ENCODE measurements at places on chromosomes 1 and 21.

GRCh38 chr1:193256019-193256418, 69.6 kb upstream of the B3GALT2 start:
- no peak for DNase-seq

- peak; percentile 21 for DNase-seq
Measured at GRCh38 chr1:66445492-66446181, 88.3 kb upstream of the SGIP1 start.

DNA sequence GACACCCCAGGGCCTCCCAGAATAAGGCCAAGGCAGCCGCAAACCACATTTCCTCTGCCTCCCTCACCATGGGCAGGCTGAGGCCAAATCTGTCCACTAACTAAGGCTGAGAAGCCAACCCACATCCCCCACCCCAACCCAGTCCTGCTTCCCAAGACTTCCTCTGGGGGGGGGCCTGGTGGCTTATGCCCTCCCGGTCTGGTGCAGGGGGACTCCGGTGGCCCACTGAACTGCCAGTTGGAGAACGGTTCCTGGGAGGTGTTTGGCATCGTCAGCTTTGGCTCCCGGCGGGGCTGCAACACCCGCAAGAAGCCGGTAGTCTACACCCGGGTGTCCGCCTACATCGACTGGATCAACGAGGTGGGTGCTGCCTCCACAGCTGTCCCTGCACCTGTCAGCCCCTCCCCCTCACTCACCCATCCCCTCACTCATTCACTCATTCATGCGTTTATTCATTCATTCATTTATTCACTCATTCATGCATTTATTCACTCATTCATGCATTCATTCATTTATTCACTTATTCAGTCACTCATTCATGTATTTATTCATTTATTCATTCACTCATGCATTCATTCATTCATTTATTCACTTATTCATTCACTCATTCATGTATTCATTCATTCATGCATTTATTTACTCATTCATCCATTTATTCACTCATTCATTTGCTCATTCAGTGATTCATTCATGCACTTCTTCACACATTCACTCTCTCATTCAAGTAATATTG, 7.3 kb downstream of the CTRC start:
- no peak for DNase-seq

DNA sequence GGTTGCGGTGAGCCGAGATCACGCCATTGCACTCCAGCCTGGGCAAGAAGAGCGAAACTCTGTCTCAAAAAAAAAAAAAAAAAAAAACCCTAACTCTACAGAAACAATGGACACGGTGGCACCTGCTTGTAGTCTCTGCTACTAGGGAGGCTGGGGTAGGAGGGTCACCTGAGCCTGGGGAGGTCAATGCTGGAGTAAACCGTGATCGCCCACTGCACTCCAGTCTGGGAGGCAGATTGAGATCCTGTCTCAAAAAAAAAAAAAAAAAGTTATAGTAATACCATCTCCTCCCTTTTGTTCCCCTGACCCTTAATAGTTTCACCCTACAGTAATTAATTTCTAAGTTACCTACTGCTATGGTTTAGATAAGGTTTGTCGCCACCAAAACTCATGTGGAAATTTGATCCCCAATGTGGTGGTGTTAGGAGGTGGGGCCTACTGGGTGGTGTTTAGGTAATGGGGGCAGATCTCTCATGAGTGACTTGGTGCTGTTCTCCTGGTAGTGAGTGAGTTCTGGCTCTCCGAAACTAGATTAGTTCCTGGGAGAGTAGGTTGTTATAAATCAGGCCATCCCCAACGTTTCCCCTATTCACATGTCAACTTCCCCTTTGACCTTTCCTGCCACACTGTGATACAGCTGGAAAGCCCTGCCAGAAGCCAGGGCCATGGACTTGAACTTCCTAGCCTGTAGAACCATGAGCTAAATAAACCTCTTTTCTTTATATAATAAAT, 9.8 kb downstream of the FBXO42 start:
- DNase-seq = no peak

DNA sequence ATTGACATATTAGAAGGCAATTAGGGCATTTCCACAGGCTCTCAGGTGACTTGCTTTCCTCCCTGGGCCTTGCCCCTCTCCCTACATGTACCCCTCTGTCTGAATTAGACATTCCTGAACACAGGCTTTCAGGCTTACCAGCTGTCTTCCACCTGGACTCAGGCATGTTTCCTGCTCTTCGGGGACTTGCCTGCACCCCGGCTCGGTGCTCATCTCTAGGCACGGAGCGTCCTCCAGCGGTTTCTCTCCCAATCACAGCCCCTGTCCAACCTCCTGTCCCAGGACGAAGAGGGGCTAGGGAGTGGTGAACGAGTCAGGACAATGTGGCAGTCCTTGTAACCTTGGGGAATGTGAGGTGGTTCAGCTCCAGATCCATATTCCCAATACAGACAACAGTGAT, 4.2 kb downstream of the PROK1 start:
- no peak for DNase-seq

GRCh38 chr21:20253261-20253660, 744.9 kb upstream of the NCAM2 start:
- no peak for DNase-seq

DNA sequence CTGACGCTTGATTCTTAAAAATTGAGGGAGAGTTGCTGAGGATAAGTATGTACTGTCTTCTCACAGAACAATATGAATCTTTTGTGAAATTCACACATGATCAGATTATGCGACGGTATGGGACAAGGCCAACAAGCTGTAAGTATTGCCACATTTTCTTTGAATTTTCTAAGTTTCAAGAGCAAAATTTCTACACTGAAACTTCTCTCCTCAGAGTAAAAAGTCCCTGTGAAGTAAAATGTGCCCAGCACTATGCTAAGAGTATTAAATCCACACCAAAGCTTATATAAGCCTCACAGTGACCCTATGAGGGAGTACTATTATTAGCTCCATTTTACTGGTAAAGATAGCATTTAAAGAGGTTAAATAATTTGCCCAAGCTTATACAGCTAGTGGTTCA, 12.2 kb downstream of the AKIRIN1 start:
- DNase-seq = no peak

DNA sequence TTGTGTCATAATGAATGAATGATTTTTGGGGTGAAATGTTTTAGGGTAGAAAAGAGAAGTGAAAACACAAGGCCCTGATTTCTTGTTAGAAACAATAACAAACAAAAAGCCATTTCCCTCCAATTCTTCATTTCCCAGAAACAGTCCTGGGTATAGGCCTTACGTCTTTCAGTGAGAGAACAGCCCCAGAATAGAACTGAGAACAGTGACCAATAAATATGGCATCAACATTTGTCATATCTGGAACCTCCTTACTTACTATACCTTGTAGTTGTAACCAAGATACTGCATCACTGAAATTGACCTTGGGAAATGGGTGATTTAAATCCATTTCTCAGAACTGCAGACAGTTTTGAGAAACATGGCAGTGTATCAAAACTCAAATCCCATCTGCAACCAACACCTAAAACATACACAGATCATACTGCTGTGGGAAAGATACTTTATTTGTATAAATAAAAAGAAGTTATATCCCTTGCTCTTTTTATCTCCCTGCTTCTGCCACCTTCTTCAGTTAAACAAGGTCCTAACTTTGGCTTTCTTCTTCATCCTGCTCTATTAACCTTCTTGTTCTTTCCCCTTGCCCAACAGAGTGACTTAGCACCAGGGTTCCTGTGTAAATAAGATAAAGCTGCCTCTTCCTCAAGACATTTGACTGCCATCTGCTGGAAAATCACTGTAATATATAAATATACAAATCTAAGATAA, 19.5 kb downstream of the XKR8 start:
- DNase-seq = peak; percentile 34

GRCh38 chr1:8510041-8510823, 192.3 kb downstream of the SLC45A1 start:
- peak; percentile 42 for DNase-seq

DNA sequence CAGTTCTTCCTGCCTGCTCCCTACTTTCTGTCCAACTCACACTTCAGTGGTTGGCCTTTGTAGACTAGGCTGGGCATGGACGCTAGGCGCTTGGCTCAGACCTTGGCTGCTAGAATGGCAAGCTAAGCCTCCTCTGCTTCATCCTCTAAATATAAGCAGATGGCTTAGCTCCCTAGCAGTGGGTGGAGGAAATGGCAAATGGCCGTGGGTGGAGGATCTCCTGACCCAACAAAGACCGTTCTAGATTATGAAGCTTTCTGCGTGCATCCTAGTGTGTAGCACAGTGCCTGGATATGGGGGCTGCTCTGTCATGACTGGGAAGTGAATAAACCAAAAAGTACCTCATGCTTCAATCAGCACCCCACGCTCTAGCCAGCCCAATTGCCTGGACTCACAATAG, 10.4 kb upstream of the ETV3L start:
- DNase-seq = no peak

GRCh38 chr21:42690586-42690985, 37.2 kb downstream of the PDE9A start:
- DNase-seq = no peak

- no peak for DNase-seq
Measured at GRCh38 chr1:43247256-43247921, 22.4 kb upstream of the TMEM125 start.

DNA sequence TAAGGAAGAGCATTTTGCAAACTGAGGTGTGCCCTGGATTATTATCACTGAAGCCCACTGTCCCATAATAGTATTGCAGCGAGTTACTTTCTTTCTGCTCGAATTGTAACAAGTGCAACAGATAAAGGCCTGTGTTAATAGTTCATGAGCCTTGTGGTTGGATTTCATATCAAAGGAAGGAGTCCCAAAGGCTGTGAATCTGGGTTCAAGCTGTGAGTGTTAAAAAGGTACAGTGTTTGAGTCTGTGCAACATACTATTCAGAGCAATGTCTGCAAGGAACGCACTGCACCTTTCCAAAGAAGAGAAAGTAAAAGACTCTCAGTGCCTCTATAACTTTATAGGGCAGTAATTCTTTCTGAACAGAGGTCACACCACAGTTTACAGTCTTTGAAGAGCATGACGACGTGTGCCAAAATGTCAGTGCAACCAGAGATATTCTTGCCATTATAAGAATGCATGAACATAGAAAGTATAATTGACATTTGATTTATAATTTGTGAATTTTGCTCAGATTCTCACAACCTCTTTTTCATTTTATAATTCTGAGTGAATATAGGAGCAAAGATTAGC, 79.1 kb downstream of the CDC7 start:
- no peak for DNase-seq

- no peak for DNase-seq
Measured at GRCh38 chr1:92989253-92989652, 28.0 kb upstream of the DIPK1A start.

DNA sequence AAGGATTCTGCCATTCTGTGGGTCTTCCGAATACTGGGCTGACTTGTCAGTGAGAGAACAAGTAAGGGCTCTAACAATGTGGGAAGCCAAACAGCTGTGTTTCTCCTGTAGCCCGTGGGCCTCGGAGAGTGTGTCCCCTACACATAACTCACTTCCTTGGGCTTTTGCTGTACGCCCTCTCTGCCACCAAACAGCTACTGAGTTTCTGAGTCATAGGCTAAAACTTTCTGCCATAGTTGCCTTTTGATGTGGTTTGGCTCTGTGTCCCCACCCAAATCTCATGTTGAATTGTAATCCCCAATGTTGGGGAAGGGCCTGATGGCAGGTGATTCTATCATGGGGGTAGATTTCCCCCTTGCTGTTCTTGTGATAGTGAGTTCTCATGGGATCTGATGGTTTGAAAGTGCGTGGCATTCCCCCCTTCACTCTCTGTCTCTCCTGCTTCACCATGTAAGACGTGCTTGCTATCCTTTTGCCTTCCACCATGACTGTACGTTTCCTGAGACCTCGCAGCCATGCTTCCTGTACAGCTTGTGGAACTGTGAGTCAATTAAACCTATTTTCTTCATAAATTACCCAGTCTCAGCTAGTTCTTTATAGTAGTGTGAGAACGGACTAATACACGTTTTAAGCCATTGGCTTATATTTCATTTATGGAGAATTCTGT, 194.8 kb upstream of the HMCN1 start:
- DNase-seq = no peak

GRCh38 chr1:223000632-223001031, 142.4 kb downstream of the TLR5 start:
- DNase-seq = no peak

- DNase-seq = no peak
Measured at GRCh38 chr1:92980732-92981647, 19.7 kb upstream of the DIPK1A start.

DNA sequence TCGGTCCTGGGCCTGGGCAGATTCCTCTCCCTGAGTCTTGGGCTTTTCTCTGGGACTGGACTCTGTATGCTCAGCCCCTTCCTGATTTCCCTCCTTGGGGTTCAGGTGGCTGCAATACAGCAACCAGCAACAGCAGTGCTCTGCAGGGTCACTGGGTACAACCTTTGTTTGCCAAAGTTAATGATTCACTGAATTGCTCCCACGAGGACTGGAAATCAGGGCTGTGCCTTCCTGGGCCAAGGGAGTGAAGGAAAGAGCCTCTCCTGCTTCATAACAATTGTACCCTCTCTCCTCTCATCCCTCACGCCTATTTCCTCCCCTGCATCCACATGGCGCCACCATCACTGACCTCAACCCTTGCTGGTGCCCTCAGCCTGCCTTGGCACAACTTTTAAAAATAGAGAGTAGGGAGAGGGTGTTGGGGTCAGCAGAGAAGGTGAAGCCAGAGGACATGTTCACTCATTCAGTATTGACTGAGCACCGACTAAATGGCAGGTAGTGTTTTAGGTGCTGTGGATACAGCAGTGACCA, 52.8 kb upstream of the GOLT1A start:
- DNase-seq = no peak

- DNase-seq = no peak
Measured at GRCh38 chr1:65221638-65222339, 73.8 kb downstream of the AK4 start.

DNA sequence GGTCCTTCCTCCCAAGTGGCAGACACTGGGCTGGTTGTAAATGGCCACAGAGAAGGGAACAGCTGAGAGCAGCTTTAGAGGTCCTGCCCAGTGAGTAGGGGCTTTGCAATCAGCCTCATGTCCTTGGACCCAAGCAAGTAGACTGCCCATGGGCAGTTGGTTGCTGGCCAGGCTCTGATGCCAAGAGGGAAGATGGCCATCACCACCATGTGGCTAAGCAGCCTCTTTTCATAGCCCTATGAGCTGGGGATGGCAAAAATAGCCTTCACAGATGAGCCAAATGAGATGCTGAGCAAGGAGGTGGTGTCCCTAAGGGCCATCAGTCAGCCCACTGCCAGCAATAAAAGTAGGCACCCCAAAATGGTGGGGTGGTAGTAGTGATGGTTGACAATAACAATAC, 3.2 kb downstream of the DISP3 start:
- DNase-seq = no peak

GRCh38 chr1:196366817-196367495, 241.3 kb downstream of the KCNT2 start:
- DNase-seq = no peak

- DNase-seq = no peak
Measured at GRCh38 chr1:63923302-63923701, 149.5 kb downstream of the ROR1 start.

GRCh38 chr1:39653546-39654031, 14.1 kb upstream of the HEYL start:
- peak; percentile 62 for DNase-seq

GRCh38 chr1:107550358-107550757, 409.5 kb downstream of the NTNG1 start:
- DNase-seq = no peak
